ENCODE measurements at places on chromosomes 5 and 9.

- no peak for DNase-seq
These were observed 10.0 kb upstream of the MARCHF6 start for GRCh38 chr5:10343486-10343885.

DNA sequence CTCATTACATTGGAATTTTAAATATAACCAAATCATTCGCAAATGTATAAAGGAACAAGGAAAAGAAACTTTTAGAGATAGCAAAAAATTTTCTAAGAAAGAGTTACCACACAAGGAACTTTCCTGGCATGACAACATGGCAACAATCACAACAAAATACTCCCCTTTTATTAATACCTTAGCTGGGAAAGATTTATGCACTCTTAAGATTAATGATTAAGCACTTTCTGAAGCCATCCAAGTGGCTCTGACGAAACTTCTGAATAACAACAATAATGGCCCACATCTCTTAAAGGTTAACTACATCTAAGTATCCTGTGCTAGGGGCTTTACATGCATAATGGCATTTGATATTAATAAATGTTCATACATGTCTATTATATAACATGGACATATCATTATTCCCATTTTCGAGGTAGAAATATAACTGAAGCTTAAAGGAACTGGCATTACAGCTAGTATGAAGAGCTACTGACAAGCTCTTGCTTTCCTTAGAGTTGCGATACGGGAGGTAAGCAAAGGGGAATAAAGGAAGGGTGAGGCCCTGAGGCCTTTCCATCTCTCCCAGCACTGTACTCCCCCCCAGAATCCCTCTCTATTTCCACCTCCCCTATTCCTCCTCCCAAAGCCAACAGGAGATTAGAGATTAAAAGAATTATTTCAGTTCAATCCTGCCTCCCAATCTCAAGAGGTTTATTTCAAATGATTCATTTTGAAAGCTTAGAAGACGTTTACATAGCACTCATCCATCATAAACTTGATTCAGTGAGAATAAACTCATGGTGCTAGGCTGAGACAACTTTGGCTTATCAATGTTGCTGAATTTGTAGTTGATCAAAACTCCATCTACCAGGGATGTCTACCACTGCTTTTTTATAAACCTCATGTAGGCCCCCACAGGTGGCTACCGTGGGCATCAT is 9.6 kb downstream of the MTMR12 start:
- no peak for DNase-seq

- no peak for DNase-seq
These were observed 16.7 kb downstream of the ITGA1 start for GRCh38 chr5:52804387-52804791.

DNA sequence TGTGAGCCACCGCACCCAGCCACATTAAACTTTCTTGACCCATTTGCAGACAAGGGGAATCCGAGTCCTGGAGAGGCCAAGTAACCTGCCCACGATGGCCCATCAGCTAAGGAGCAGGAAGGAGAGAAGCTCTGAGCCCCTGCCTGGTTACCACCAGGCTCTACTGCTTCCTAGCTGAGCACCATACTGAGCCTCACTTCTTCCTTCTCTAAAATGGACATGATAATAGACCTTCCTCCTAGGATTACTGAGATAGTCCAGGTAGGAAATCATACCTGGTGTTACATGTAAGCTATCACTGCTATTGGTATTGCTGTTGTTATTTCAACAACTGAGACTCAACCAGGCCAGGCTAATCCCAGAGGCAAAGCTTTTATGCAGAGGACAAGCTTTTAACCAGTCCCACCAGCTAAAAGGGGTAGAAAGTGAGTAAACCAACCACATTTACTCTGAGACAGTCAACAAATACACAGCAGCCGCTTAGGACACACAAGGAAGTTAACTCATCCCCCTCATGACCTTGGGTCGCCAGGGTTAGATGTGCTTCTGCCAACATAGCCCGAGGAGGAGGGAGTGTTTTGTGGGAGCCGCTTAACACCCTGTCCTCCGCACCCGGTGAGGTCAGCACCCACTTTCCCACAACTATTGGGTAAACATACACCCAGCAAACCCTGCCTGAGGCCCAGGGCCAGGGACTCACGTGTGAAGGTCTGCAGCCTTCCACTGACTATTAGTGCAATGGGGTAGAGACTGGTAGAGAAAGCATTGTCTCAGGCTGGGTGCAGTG is 20.6 kb upstream of the PTGES start:
- DNase-seq = peak; percentile 87

All from HCEC 1CT (cell line).